Activated T-cell treated with anti-CD3 and anti-CD28 coated beads for 4 hours (primary cell): ENCODE measurements at places on chromosomes 3 and 15.

DNA sequence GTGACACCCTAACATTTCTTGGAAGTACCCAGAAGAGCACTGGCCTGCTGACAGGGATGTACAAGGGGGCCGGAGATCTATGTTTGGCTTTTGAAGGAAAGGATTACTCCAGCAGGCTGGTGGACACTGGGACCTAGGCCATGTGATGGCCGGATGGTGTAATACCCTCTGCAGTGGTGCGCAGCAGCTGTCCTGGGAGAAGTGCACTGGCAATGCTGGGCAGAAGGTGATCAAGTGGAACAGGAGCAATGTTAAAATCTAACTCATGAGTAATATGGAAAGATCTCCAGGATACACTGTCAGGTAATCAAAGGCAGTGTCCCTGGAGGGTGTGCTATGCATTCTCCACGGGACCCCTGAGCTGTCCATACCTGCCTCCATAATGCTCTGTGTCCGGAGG, 71.2 kb upstream of the POMGNT2 start:
- no peak for DNase-seq

GRCh38 chr3:81425198-81425868, 336.1 kb downstream of the GBE1 start:
- no peak for DNase-seq

GRCh38 chr15:70810916-70811578, 42.9 kb downstream of the LARP6 start:
- no peak for DNase-seq

DNA sequence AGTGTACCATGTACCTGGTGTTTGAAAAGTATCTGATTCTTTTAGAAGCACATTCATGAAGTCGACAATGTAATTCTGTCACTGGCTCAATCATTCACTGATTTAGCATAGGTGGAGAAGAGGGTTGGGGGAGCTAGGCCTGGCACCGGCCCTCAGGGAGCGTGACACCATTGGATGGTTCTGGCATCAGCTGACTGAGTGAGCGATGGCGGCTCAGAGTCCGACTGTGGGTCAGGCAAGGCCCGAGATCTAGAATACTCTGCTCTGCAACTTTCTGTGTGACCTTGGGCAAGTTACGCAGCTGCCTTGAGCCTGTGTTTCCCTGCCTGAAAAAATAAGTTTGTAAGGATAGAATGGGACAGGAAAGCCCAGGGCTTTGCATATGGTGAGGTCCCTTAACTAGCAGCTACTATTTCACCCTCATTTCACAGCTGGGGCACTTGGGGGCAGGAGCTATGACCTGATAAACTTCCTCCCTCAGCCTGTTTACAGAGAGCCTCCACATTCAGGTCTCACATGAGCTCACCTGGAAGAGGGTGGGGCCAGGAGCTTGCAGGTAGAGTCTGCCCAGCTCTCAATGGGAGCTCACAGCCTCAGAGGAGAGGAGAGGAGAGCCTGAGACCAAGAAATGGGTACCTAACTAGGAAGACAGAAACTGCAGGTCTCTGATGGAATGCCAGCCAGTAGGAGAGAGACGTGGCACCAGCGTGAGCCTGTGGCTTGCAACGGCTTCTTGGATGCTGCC, 153.7 kb upstream of the TLE3 start:
- DNase-seq = no peak

GRCh38 chr3:171833789-171834460, 9.2 kb upstream of the TMEM212 start:
- DNase-seq = no peak

DNA sequence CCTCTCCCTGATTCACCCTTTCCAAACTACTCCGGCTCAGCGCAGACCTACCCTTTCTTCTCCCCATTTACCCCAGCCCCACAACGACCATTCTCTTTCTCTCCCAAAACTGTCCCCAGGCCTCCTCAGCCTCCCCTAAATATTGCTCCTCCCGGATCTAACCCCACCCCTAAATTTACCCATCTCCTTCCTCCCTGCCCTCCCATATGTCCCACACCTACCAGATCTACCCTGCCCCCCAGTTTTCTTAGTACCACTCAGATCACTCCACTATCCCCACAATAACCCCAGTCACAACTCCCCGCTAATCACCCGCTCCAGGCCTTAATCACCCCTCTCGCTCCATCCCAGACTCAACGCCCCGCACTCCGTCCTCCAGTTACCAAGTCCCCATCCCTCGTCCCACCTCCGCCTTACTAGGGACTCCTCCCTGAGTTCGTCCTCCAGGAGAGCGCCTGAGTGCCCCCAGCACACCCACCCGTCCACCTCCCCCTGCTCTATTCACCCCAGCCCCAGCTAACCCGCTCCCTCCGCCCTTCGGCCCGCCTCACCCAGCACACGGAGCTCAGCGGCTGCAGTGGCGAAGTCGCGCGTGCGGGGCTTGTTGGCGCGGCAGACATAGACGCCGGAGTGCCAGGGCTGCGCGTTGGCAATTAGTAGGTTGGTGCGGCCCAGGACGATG, 18.6 kb upstream of the IGDCC3 start:
- no peak for DNase-seq

DNA sequence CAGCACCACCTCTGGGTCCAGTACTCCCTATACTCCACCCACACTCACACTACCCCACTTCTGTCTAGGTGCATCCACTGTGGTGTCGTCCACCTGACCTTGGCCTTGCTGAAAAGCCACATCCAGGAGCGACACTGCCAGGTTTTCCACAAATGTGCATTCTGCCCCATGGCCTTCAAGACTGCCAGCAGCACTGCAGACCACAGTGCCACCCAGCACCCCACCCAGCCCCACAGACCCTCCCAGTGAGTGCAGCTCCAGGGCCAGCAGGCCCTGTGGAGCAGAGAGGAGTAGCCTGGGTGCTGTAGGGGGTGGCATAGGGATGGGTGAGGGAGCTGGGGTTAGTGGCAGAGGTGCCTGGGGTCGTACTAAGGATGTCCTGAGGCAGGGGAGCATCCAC, 19.4 kb upstream of the ALPK3 start:
- DNase-seq = no peak

DNA sequence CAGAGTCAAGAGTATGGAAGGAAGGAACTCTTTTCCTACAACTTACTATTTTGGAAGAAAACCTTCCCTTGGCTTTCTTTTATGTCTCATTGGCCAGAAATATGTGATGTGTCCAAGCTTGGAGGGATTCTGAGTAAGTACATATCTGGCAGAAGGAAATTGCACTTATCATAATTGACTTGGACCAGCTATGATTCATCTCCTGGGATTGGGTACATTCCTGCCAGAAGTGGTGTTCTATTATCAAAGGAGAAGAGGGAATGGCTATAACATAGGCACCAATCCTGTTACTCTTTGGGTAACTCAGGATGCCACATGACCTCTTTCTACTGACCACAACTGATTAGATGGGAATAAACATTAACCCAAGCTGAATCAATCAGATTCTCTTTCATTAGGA, 13.5 kb upstream of the DAZL start:
- no peak for DNase-seq

DNA sequence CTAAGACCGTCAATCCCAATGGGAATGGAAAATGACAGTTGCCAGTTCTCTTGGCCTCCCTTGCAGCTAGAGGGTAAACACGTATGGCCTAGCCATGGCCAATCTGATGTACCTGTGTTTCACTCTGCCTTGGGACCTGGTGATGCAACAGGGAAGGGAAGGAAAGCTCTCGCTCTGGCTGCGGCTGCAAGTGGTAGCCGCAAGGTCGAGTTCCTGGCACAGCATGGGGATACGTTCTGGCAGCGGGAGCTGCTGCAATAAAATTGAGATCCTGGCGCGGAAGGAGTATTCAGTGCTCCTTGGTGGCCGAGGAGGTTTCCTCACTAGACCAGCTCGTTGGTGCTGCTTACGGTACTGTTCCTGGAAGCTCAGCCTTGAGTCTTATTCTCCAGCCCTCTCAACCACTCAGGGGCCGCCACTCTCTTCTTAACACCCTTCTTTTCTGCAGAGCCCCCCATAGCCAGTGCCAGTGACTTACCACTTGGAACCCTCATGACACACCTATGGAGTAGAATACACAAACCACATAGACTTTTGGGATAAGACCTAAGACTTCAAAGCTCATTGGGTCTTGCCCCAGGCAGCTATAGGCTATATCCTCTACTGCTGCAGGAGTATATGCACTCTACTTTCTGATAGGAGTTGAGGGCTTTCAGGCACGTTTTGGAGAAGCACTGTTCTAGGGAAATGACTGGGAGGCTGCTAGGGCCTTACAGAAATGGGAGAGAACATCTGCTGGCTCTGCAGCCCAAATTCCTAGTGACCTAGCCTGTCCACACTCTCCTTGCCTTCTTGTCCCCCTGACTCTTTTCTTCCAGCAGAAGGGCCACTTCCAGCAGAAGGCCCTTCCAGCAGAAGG, 2.7 kb downstream of the KY start:
- no peak for DNase-seq

DNA sequence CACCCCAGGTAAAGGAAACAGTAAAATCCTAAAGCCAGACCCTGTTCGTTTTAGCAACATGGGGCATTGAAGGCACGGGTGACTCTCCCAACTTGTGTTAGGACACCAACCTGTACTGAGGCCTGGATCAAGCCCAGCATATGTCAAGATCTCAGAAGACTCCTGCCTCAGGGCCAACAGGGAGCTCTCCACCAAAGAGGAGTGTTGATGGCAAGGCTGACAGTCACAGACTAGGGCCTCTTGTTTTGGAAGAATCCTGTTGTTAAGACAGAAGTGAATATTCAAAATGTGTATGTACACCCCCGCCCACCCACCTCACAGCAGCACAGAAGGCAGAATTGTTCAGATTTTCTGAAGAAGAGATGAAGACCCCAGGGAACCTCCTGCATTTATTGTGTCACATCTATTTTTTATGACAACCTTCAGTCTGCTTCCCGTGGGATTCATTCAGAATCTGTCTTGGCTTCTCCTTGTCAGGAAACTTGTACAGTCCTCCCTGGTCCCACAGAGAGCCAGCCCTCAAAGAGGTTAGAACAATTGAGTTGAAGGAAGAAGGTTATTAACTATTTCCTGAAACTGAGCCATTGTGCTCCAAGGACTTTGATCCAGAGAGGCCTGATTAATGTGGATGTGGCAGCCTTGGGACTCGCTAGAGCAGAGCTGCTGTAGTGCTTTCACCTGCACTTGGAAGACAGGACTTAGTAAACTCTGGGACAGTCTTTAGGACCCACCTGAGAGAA, 61.7 kb upstream of the PLXNA1 start:
- no peak for DNase-seq

DNA sequence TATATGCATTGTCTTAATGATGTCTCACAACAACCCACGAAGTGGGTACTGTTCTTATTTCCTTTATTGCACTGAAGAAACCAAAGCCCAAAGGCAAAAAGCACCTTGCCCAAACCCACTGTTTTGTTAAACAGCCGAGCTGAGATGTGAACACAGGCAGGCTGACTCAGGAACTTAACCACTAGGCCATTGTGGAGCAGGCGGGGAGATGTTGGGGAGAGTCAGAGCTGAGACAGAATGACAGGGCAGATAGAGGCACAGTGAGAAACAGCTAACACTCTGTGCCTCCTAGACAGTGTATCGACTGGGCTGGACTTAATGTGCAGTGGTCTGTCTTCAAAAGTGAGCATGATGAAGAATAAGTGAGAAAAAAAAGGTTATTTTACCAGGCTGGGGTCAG, 56.5 kb downstream of the RPLP1 start:
- no peak for DNase-seq

DNA sequence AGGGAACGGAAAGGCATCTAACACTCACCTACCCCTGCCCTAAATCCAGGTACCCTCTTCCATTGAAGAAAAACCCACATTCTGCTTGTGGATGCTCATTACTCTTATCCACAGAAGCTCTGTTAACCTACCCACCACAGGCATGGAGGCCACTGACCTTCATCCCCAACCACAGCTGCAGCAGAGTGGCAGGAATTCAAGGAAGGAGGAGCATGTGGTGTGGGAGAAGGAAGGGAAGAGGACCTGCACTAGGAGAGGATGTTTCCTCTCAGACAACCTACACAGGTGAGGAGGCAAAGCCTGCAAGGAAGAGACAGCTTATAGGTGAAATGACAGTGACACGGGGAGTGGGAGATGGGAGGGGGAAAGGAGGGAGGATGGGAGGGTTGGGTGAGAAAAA, 192.5 kb upstream of the TSC22D2 start:
- no peak for DNase-seq

DNA sequence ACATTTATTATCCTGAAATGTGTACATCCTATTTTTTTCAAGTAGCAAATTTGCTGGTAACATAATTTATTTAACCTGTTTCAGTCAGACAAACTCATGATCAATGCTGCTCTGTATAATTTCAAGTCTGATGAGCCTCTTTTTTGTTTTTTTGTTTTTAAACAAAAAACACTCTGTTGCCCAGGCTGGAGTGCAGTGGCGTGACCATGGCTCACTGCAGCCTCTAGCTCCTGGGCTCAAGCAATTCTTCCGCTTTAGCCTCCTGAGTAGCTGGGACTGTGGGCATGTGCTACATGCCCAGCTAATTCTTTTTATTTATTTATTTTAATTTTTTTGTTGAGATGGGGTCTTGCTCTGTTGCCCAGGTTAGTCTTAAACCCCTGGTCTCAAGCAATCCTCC, 40.1 kb upstream of the CAPN3 start:
- DNase-seq = no peak

DNA sequence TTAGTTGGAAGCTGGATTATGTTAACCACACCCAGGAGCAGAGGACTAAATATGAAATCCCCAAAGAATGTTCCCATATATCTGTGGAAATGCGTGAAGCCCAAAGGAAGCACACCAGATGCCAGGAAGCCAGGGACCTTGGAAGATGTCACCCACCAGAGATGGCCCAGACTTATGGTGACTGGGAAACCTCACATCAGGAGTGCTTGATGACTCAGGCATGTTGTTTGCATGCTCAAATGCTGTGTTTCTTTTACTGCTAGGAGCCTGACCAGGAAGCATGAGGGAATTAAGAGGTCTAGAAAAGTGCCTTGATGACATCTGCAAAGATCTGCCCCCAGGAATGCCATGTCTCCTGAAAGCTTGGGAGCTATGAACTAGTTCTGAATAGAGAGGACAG, 109.0 kb upstream of the SLC2A2 start:
- DNase-seq = no peak

DNA sequence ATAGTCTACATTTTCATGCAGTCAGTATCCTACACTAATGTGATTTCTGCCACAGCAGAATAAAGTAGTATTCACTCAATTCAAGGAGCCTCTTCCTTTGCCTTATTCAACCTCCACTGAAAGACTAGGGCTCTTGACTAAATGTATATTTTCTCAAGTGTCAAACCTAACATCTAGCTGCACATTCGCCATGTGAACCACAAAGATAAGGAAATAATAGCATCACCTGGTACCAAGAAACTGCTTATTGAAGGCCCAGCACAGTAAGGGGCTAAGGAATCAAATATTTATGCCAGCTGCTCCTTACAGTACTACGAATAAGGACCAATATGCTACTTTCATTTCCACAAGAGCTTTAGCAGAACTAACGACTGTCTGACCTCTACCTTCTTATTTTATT, 1.3 kb downstream of the SRP14 start:
- no peak for DNase-seq

GRCh38 chr3:123789760-123790159, 94.4 kb downstream of the MYLK start:
- no peak for DNase-seq
